ENCODE measurements at places on chromosomes 6 and 20. TPM values are rescaled to one million over a fixed set of nuclear protein-coding genes. Genes with fewer than 3 reads are reported as not detected.
A peak's percentile ranks its signal among the peaks of the same experiment; 100 is the strongest.

DNA sequence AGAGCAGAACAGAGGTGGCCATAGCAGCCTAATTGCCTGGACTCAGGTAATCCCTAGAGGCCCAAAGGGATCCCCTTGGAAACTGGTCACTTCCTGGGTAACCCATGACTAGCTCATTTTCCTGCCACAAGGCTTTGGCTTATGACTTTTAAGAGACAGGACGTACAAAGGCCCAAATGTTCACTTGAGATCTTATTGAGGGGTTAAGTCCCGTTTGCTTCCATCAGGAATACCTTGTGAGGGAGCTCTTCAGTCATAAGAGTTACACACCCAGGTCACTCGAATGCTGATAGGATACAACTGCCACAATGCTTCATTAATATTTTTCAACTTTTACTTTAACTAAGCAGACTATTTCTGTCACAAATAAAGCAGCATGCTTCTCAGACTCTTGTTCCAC lies 51.7 kb downstream of the TMEM170B start:
- no peaks in the 10 kb centered on the region for H3K36me3 ChIP-seq
- no peak overlapping the region for H3K4me3 ChIP-seq
- no peak for DNase-seq
- H3K27ac ChIP-seq = no peak overlapping the region

GRCh38 chr20:34762031-34762555 lies 57.9 kb downstream of the TP53INP2 start:
- no peak overlapping the region for H3K4me3 ChIP-seq
- H3K4me1 ChIP-seq = no peaks in the 10 kb centered on the region
- H3K36me3 ChIP-seq = peaks cover 42% of the 10 kb centered on the region

The SCP2D1 gene
- total RNA-seq = not detected

DNA sequence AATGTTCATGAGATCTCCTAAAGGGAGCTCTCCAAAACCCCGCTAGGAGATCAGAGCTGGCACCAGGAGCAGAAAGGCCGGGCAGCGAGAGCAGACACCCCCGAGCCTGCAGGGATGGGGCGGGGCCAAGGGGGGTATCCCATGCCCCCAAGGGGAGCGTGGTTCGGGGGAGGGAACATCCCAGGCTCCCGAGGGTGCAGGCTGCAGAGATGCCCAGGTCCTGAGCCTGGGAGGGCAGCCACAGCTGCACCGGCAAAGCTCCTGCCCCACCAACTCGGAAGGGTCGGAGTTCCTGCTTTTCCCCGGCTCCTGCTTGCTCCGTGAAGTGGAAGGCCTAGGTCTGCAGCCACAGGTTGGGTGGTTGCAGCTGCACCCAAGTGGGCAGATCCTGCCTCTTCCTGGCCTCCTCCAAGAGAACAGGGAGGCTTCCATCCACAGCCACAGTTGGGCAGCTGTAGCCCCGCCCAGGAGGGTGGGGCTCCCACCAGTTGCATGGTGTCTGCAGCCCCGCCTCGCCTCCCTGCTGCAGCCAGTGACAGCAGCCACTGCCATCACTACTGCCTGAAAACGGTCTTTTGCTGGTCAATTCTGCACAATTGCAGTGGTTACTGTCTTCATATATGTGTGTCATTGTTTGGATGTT lies 13.4 kb upstream of the GMNN start:
- H3K4me3 ChIP-seq = no peak overlapping the region
- no peaks in the 10 kb centered on the region for H3K27me3 ChIP-seq
- no peak for DNase-seq
- no peaks in the 10 kb centered on the region for H3K4me1 ChIP-seq

DNA sequence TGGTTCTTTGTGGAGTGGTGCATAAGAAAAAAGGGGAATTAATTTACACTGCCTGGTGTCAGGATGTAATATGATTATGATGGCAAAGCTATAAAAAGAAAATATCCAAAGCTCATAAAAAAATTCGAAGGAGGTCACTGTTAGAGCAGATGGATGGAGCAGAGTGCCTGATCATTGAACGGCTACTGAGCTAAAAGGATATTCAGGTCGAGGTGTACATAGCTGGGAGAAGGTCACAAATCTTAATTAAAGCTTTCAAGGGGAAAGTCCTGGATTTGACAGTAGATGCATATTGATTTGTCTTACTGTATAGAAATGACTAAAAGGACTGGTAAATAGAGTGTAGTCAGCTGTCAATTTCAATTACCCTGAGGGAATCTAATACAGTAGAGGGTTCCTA lies 84.4 kb downstream of the PKIB start:
- H3K4me3 ChIP-seq = no peak overlapping the region
- H3K27me3 ChIP-seq = no peaks in the 10 kb centered on the region
- no peaks in the 10 kb centered on the region for H3K36me3 ChIP-seq

DNA sequence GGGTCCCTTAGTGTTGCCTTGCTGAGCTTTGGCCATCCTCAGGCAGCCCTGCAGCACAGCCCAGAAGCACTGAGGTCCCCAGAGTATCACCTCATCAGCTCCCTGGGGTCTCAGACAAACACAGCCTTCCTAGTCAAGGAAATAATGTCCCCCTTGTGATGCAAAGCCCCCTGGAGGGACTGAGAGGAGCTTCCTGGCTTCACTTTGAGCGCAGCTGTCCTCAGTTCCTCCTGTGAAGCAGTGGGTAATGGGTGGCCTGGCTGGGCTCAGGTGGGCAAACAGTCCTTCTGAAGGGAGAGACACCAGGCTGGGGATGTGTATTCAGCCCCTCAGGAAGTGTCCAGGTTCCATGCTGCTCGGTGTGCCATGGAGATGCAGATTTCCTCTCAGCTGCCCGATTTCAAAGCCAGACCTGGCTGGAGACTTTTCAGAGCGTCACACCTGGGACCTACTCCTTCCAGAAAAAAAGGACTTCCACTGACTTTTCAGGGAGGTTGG lies 79.2 kb upstream of the FOXA2 start:
- no peaks in the 10 kb centered on the region for H3K4me1 ChIP-seq
- H3K4me3 ChIP-seq = no peak overlapping the region
- peaks cover 30% of the 10 kb centered on the region for H3K27me3 ChIP-seq
- no peaks in the 10 kb centered on the region for H3K36me3 ChIP-seq
- no peak for DNase-seq
- no peak overlapping the region for H3K27ac ChIP-seq

- H3K4me1 ChIP-seq = peaks cover 4% of the 10 kb centered on the region
- H3K36me3 ChIP-seq = peaks cover 11% of the 10 kb centered on the region
- DNase-seq = no peak
- no peaks in the 10 kb centered on the region for H3K27me3 ChIP-seq
- H3K4me3 ChIP-seq = no peak overlapping the region
- H3K27ac ChIP-seq = no peak overlapping the region
Measured at GRCh38 chr6:134004714-134005113, 47.7 kb downstream of the SLC2A12 start.

- no peaks in the 10 kb centered on the region for H3K36me3 ChIP-seq
- peaks cover 8% of the 10 kb centered on the region for H3K4me1 ChIP-seq
- H3K27me3 ChIP-seq = no peaks in the 10 kb centered on the region
Measured at GRCh38 chr20:48295445-48295903, 510.2 kb upstream of the SULF2 start.

DNA sequence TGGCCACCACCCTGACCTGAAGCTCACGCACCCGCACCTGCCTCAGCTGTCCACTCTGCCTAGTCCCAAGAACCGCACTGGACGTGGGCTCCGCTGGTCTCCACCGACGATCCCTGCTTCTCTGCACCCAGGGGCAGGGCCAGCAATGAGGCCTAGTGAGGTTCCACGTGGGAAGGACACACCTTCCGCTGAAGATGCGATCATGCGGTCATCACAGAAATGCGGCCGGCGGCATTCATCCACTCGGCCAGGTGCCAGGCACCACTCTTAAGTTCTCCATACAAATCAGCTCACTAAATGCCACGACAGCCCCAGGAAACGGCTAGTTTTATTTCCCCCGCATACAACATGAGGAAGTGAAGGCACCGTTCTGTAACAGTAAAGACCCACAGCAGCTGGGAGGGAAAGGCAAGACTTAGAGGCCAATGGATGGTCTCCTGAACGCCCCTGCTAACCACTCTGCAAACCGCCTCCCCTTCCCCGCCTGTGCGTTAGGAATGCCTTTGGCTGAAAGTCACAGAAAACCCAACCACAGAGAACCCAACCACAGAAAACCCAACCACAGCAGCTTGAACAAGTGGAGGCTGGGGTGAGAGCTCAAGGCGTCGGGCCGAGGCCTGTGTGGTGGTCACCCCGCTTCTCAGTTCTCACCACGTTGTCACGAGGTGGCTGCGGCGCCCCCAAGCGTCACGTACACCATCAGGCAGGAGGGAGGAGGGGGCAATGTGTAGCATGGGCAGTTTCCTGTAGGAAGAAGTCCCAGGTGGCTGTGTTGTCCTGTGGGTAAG lies 204.4 kb downstream of the TAF4 start:
- H3K4me1 ChIP-seq = no peaks in the 10 kb centered on the region
- no peak overlapping the region for H3K27ac ChIP-seq
- no peaks in the 10 kb centered on the region for H3K36me3 ChIP-seq
- H3K27me3 ChIP-seq = peaks cover 30% of the 10 kb centered on the region
- no peak overlapping the region for H3K4me3 ChIP-seq

The HDGFL1 gene
- total RNA-seq = not detected

GRCh38 chr20:62914436-62914835 lies 11.9 kb downstream of the DIDO1 start:
- DNase-seq = no peak
- no peak overlapping the region for H3K4me3 ChIP-seq
- H3K4me1 ChIP-seq = peaks cover 77% of the 10 kb centered on the region
- H3K36me3 ChIP-seq = peaks cover 42% of the 10 kb centered on the region

The MYLK2 gene
- 0.60 TPM for total RNA-seq

The FAM229B gene
- total RNA-seq = 59.3 TPM

GRCh38 chr6:30820193-30820592 lies 64.1 kb upstream of the DDR1 start:
- H3K4me1 ChIP-seq = peaks cover 22% of the 10 kb centered on the region
- H3K27me3 ChIP-seq = no peaks in the 10 kb centered on the region
- no peaks in the 10 kb centered on the region for H3K36me3 ChIP-seq

The TUBB1 gene
- total RNA-seq = 0.31 TPM

- peaks cover 20% of the 10 kb centered on the region for H3K4me1 ChIP-seq
- H3K27me3 ChIP-seq = no peaks in the 10 kb centered on the region
- H3K27ac ChIP-seq = no peak overlapping the region
Measured at GRCh38 chr20:9342651-9343050, 171.7 kb upstream of the LAMP5 start.

GRCh38 chr6:140155451-140156126 lies 781.1 kb upstream of the CITED2 start:
- no peak overlapping the region for H3K4me3 ChIP-seq
- H3K27ac ChIP-seq = no peak overlapping the region
- no peak for DNase-seq

The KHDRBS2 gene
- total RNA-seq = 0.09 TPM

GRCh38 chr6:169172946-169173345 lies 80.7 kb downstream of the THBS2 start:
- H3K4me3 ChIP-seq = no peak overlapping the region
- no peaks in the 10 kb centered on the region for H3K36me3 ChIP-seq
- no peak for DNase-seq
- peak overlapping the region; percentile 52 for H3K27ac ChIP-seq

DNA sequence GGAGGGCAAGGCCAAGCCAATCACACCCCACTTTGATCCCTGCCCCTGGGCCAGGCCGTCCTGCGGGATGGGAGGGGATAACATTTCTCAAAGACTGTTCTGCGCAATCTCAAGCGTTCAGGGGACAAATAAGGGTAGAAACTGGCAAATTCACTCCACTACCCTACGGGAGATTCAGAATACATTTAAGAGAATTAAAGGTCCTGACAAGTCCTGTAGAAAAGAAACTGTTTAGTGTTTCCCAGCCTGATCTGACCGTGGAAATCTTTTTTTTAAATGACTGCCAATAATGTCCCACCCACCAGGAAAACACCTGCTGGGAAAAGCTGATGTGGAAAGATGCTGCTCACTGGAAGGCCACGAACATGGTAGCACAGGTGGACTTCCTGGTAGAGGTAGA lies 140.6 kb upstream of the RNF24 start:
- no peaks in the 10 kb centered on the region for H3K36me3 ChIP-seq
- no peak overlapping the region for H3K4me3 ChIP-seq
- no peak overlapping the region for H3K27ac ChIP-seq
- no peaks in the 10 kb centered on the region for H3K27me3 ChIP-seq
- H3K4me1 ChIP-seq = peaks cover 16% of the 10 kb centered on the region

- no peaks in the 10 kb centered on the region for H3K36me3 ChIP-seq
- no peaks in the 10 kb centered on the region for H3K27me3 ChIP-seq
- H3K4me3 ChIP-seq = no peak overlapping the region
- DNase-seq = no peak
- no peaks in the 10 kb centered on the region for H3K4me1 ChIP-seq
Measured at GRCh38 chr20:35571555-35571954, 29.7 kb downstream of the ERGIC3 start.

DNA sequence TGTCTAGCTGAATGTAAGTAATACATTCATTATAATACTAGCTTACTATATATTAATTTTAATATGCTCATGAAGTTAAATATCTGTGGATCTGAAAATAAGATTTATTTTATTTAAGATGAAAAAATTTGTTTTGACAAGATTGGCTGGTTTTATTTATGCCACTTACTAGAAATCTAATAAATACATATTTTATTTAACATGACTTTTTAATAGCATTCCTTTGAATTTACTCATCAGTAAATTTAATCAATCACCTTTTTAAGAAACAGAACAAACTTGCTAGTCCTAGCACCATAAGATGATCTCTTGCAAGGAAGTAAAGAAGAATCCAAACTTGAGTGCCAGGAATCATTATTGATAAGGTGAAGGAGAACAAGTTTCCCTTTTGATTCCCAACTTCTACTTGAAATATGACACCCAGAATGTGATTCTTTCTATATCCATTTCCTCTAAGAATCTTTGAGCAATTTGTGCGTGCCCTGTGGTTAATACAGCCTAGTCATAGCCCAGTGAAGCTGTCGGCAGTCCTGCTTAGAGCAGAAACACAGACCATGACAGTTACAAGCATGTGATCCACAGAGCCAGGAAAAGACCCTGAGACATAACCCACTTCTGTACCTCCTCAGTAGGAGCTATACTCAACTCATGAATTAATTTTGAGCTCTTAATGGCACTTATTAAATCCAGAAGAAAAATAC lies 282.3 kb upstream of the QKI start:
- no peaks in the 10 kb centered on the region for H3K36me3 ChIP-seq
- no peaks in the 10 kb centered on the region for H3K4me1 ChIP-seq
- no peak overlapping the region for H3K27ac ChIP-seq
- DNase-seq = no peak
- no peak overlapping the region for H3K4me3 ChIP-seq
- H3K27me3 ChIP-seq = no peaks in the 10 kb centered on the region

GRCh38 chr20:43904827-43905177 lies 9.8 kb upstream of the TOX2 start:
- no peak overlapping the region for H3K27ac ChIP-seq
- no peaks in the 10 kb centered on the region for H3K4me1 ChIP-seq
- H3K4me3 ChIP-seq = no peak overlapping the region
- no peaks in the 10 kb centered on the region for H3K36me3 ChIP-seq
- DNase-seq = no peak

- H3K27me3 ChIP-seq = no peaks in the 10 kb centered on the region
- no peak for DNase-seq
- peaks cover 8% of the 10 kb centered on the region for H3K4me1 ChIP-seq
- no peak overlapping the region for H3K4me3 ChIP-seq
Measured at GRCh38 chr6:7865781-7866180, 44.8 kb downstream of the TXNDC5 start.

DNA sequence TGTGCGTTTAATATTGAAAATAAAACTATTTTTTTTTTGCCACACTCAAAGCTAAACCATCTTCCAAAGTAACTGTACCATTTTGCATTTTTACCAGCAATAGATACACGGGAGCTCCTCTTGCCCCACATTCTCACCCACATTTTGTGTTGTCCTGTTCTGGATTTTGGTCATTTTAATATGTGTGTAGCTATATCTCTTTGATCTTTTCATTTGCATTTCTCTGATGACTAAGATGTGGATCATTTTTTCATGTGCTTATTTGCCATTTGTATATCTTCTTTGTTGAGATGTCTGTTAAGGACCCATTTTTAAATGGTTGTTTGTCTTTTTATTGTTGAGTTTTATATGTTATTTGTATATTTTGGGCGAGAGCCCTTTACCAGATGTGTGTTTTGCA lies 1543.5 kb downstream of the GRIK2 start:
- no peak overlapping the region for H3K4me3 ChIP-seq
- H3K4me1 ChIP-seq = no peaks in the 10 kb centered on the region
- no peaks in the 10 kb centered on the region for H3K36me3 ChIP-seq
- no peaks in the 10 kb centered on the region for H3K27me3 ChIP-seq
- no peak for DNase-seq

Data from heart right ventricle (tissue), 16 donors.